ENCODE measurements at places on chromosomes 7 and 10.
A peak's percentile ranks its signal among the peaks of the same experiment; 100 is the strongest.

- DNase-seq: no peak
Measured at GRCh38 chr10:12628964-12629766, 279.8 kb downstream of the CAMK1D start.

GRCh38 chr7:83301416-83301815, 138.7 kb upstream of the PCLO start:
- no peak for DNase-seq

DNA sequence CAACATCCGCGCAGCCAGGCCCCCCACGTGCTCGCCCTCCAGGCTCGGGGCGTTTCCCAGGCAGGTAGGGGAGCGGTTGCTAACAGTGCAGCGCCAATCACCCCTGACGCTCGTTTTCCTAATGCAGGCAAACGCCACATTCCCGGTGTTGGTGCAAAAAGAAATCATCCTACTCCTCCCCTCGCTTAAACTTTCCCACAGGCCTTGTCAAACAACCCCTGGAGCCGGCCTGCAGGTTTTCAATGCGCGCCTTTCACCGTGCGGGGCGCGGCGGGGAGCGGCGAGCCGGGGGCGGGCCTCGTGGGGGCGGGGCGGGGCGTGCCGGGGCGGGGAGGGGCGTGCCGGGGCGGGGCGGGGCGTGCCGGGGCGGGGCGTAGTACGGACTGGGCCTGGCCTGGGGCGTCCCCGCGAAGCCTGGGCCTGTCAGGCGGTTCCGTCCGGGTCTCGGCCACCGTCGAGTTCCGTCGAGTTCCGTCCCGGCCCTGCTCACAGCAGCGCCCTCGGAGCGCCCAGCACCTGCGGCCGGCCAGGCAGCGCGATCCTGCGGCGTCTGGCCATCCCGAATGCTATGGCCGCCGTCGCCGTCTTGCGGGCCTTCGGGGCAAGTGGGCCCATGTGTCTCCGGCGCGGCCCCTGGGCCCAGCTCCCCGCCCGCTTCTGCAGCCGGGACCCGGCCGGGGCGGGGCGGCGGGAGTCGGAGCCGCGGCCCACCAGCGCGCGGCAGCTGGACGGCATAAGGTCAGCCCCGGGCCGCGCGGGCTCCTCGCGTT, at the start of gene ECHDC3:
TSS of gene ECHDC3 (plus strand) at position 374 of the 770 bp plus-strand sequence. CDS start at position 569, 195 bp downstream.
- DNase-seq: peak; percentile 74

- DNase-seq: no peak
Measured at GRCh38 chr7:30142710-30143109, 7.9 kb downstream of the MTURN start.

GRCh38 chr10:7339510-7339909, 71.3 kb downstream of the SFMBT2 start:
- DNase-seq: no peak

GRCh38 chr7:88545663-88546062, 213.8 kb upstream of the ZNF804B start:
- no peak for DNase-seq

DNA sequence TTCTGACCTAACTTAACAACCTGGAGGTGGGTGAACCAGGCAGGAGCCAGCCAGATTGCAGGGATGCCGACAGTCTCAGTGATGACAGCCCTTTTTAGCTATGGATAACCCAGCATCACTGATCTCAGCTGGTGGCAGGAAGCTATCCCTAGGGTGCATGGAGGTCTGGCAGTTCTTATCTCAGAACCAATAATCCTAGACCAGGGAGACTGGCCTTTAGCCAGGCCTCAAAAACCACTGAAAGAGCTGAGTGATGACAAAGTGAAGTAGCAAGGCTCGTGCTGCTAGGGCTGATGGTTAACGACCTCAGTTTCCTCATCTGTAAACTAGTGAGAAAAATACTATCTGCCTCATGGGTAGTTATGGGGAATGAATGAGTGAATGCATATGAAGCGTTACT, 112.5 kb downstream of the RALA start:
- DNase-seq: no peak

DNA sequence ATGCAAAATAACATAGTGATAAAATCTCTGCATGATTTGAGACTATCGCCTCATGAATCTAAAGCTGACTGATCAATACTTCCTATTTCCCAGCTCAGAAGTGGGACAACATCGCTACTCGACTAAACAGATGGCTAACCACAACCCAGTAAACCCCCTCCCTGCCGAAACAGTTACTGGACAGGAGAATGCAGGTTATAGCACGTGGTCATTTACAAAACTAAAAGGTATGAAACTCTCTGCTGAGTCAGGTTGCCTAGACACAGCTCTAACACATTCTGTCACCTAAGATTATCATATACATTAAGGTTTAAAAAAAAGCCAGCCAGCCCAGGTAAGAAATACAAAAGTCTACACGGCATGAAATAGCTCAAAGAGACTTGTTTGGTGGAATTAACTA, 64.0 kb downstream of the CTBP2 start:
- DNase-seq: no peak

DNA sequence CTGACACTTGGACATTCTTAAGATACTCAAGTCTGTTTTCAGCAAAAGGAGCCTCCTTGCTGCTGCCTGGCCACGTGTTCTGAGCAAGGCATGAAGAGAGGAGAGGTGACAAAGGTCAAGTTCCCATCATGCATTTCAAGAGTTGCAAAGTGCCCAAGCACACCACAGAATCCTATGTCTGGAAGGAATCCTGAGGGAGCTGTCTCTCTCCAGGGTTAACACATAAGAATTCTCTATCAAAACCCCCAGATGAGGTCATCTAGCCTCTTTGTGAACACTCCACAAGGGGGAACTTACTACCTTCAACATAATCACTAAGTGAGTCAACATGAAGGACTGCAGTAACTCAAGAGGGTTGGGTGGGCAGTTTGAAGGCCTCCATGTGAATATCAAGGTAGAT, 155.5 kb downstream of the RNF216 start:
- DNase-seq: no peak

DNA sequence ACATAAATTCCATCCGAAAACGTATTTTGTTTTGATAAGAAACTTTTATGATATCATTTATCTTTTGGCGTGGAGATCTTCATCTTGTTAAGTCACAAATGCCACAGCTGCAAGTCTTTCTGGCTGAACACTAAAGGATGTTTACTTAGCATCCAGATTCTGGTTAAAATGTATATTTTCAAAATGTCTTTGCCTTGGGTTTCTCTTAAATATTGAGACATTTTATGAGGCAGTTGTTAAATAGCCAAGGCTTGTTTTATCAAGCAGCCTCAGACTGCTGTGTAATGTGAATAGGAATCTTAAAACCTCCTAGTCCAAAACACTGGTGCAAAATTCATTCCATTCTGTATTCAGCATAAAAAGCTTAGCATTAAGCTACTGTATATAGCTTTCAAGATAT, 136.3 kb upstream of the FZD1 start:
- no peak for DNase-seq

DNA sequence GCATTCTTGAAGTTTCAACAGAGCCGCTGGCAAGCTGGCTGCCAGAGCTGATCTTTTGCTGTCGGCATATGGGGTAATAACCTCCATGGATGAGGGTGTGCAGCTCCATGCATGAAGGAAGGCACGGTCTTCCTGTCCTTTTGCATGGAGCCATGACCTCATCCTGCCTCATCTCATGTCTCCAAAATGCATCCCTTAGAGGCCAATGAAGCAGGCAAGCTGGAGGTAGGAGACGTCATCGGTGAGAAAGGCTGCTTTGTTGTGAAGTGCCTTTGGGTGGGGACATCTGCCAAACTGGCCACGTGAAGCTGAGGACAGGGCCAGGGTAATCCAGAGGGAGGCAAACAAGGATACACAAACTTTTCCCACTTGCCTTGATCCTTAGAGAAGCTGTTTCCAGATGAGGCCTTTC, 161.5 kb upstream of the TBX20 start:
- DNase-seq: no peak

DNA sequence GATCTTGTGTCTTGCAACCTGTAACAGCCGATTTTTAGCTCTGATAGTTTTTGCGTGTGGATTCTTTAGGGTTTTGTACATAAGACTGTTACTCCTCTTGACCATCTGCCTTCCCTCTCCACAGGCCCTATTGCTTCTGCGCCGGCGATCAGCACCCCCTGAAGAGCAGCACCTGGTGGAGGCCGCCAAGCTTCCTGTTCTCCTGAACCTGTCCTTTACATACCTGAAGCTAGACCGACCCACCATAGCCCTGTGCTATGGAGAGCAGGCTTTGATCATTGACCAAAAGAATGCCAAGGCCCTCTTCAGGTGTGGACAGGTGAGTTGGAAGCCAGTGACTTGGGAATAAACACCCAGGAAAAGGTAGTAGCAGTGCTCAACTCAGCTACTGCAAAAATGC, 12.6 kb downstream of the FKBP6 start:
- no peak for DNase-seq

GRCh38 chr7:1754345-1754908, 84.3 kb downstream of the ELFN1 start:
- no peak for DNase-seq

DNA sequence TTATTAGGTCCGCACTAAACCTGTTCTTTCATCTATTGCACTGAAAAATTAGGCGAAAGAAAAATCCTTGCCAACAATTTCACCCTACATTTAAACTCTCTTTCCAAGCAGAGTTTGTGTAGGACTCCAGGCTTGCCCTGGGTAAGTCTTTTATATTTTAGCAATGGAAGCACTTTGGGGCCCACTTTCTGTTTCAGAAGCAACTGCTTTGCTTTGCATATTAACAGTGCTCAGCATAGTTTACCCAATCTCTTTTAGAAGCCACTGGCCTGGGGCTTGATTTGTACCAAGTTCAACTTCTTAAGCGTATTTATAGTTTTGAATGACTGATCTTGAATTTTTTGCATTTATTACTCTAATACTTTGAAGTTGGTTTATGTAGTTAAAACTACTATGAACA, 78.8 kb upstream of the MDFIC start:
- no peak for DNase-seq

- no peak for DNase-seq
Measured at GRCh38 chr7:149072438-149072775, 18.1 kb downstream of the ZNF786 start.

DNA sequence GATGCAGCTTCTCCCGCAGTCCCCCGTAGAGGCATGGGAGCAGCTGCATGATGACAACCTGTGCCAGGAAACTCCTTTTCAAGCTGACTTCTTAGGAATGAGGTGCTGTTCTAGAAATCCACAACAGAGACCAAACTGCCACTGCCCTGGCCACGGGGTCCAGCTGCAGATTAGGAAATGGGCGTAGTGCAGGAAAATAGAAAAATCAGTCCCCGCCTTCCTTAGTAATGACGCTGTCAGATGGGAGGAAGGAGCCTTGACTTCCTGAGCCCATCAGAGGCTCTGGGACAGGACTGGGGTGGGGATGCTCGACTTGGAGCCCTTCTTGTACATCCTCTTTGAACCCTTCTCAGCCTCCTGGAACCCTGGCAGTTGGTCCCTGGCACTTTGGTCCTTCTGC, 227.8 kb upstream of the GRB10 start:
- no peak for DNase-seq

DNA sequence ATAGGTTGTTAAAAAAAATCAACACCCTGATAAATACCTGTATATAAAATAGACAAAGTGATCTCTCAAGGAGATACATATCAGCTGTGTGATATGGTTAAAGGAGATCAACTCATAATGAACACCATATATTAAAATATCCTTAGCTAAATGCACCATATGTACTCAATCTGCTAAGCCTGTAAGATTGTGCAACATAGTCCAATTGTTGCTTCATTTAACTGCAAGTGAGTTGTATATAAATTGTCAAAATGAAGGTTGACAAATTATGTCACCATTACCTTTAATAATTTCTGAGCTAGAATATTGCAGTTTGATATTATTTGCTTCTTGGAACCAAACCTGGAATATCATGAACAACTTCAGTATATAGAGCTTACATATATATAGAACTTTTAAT, 283.7 kb downstream of the MALRD1 start:
- no peak for DNase-seq

DNA sequence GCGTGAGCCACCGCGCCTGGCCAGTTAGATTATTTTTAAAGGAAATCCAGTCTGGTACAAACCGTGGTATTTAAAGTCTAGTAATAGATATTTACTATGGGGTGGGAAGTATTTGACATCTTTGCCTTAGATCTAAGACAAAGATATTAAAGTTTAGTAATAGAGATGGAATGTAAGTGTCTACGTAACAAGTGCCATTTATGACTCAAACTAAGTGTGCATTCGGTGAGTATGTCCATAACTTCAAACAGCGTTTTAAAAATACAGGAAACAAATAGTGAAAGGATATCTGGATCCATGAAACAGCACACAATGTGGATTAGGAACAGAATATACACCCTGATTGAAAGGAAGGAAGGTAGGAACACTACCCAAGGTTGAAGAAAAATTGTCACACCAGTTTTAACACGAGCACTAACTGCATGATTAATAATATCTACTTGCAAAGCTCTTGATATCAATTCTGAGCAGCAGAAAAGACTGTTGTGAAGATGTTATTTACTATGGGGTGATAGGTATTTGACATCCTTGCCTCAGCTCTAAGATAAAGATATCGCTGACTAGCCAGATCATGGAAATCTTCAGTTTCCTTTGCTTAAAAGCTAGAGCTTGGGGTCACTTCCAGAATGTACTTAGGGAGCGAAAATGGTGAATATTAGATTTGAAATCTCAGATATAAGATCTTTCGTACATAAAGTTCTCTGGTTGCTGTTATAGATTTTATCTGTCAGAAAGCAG, 48.7 kb downstream of the EPC1 start:
- DNase-seq: no peak

DNA sequence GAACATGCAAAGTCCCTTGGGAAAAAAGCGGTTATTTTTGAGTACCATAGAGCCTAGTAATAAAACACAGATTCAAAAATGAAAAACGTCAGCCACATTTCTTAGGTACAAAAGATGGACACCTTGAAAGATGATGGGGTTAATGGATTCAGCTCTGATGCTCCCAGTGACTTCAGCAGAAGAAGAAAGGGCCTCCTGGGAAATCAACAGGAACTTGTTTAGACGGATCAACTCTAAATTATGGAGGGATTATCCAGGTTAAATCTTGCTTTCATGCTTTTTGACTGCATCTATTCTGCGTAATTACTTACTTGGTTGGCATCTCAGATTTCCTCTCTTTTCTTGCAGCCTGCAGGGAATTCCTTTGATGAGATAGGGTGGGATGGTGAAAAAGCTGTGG, 82.5 kb downstream of the TMEM178B start:
- DNase-seq: no peak

- no peak for DNase-seq
Measured at GRCh38 chr10:130814610-130815009, 496.9 kb downstream of the TCERG1L start.

- DNase-seq: no peak
Measured at GRCh38 chr7:95476904-95477594, 8.7 kb upstream of the ASB4 start.

GRCh38 chr7:121810831-121811672, 61.9 kb upstream of the PTPRZ1 start:
- DNase-seq: no peak

- no peak for DNase-seq
Measured at GRCh38 chr10:72228318-72228751, 12.3 kb upstream of the ASCC1 start.

DNA sequence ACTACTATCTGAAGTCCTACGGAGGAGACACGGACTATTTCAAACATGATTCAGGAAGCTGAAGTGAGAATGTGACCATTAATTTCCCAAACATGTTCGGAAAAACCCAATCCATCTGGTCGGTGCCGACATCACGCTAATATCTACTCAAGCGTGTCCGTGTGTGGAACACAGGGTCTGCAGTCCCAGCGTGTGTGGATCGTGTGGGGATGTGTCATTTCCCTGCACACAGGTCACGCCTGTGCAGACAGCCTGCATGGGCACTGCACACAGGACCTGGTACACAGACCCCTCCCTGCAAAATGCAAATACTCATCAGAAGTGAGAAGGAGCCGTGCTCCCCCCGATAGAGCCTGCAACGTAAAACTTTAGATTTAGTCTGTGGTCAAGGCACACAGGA, 57.8 kb downstream of the CARD11 start:
- no peak for DNase-seq

- no peak for DNase-seq
Measured at GRCh38 chr10:98344589-98345038, 70.4 kb downstream of the PYROXD2 start.

Measured in activated naive CD8-positive, alpha-beta T cell treated with anti-CD3 and anti-CD28 coated beads, Interleukin-2, amount 10 ng/mL, durations not matched to agents 7 days and 5 days (primary cell).